ENCODE measurements at places on chromosomes 3 and 15.
A peak's percentile ranks its signal among the peaks of the same experiment; 100 is the strongest.

DNA sequence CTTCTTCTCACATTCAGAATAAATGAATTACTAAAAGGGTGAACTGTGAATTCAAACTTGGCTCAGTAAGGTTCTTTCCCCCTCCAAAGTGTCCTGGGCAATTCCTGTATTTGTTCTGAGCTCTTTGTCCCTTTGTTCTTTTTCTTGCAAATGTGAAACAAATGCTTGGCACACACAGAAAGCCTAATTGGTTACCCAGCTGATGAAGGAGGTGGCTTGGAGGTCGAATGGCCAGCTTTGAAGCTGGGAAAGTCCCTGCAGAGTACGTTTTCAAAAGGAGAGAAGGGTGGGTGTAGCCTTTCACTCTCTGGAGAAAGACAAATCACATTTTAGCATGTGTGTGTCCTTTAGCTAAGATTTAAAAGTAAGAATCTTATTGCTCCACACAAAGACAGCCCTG is 154.4 kb downstream of the PEX5L start:
- DNase-seq: no peak

- no peak for DNase-seq
Measured at GRCh38 chr3:165502707-165503106, 306.5 kb upstream of the SLITRK3 start.

GRCh38 chr15:27235681-27236080 is 264.7 kb downstream of the GABRG3 start:
- no peak for DNase-seq

DNA sequence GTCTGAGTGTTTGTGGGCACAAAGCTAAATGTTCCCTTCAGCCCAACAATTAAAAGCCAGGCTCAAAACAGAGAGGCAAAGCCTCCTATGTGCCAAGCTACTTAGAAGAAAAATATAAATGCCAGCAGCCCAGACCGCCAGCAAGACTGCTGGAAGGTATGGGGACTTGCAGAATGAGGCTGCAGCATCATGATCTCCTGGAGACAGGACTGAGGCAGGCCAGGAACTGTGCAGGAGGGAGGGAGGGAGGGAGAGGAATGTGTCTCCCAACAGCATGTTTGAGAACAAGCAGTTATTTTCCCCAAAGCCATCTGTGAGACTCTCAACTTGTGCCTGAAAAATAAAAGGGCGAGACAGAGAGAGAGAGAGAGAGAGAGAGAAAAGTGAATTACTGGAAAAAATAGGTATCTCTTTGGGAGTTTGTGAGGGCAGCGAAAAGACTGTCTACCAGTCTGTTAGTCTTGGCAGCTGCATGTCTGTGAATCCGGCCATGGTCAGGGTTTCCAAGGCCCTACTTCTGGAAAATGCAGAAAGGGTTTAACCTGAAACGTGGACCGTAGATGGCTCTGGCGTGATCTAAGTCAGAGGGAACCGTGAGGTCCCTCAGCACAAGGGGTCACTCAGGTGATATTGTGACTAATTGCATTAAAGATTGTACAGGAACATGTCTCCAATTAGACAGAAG is 139.7 kb upstream of the COL8A1 start:
- DNase-seq: peak; percentile 27

DNA sequence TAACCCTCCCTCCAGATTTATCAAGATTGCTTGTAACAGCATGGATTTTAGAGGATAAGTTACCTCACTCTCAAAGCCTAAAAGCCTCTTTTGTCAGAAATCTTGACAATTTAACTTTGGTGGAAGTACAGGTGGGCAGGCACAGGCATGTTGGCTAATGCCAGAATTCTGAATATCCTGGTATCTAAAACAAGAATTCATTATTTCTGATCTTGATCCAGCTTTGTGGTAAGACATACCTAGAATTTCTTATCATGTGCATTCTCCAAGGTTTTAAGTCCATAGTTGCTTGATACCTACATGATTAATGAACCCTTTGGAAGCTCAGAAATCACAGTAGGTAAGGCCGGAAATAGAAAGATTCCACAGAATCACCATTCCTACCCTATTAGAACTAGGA is 109.9 kb upstream of the TTC14 start:
- no peak for DNase-seq

DNA sequence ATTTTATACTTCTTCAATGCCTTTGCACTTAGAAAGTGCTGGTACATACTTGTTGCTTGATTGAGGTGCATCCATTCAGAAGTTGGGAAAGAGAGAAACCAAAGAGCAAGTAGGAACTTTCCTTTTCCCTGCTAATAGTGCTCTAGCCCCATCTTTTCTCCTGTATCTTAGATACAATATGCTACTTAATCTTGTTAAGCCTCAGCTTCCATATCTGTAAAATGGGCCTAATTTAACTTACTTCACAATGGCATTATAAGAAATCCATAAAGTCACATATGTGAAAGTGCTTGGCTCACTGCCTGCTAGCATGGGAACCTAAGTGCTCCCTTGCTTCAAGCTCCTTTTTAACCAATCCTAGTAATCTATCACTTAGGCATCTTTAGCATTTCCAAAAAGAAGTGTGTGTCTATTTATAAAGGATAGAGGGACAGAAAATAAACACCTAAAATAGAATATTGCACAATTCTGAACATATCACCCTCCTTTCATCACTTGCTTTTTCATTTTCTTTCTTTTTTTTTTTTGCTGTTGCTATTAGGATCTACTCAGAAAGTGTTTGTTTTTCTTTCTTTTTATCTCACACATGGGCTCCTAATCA is 28.1 kb downstream of the KCNAB1 start:
- no peak for DNase-seq

DNA sequence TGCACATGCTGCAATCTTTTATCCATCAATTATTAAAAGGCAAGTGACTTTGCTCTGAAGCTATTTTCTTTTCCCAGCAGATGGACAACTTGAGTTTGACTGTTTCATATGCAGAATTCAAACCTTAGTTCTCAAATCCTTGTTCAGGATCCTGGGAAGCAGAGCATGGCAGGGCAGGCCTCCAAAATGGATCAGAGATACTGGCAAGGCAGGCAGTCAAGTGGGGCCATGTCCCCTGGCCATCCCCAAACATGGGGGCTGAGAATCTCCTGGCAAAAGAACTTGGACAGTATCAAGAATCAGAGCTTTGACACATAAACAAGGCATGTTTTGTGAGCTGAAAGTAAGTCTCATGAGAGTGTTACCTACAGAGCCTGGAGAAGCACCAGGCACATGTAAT is 122.9 kb upstream of the CTNNB1 start:
- no peak for DNase-seq

- peak; percentile 17 for DNase-seq
Measured at GRCh38 chr3:142916605-142917004, 27.7 kb upstream of the PCOLCE2 start.

GRCh38 chr3:128875556-128876120 is 3.8 kb upstream of the ACAD9 start:
- no peak for DNase-seq

DNA sequence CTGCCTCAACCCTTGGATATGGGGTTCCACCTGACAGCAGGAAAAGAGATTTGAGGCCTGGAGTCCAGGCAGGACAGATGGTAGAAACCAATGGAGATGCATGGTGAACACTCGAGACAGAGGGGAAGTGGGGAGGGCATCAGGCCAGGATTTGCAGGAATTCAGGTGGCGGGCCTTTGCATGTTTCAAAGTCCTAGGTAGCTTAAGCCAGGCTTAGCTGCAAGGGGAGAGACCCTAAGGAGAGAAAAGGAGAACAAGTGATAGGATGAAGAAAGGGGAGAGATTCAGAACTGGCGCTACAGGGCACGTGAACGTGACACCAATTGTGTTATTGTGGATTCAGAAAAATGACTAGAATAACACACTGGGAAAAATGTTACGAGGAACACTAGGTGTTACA is 182.6 kb downstream of the PDZRN3 start:
- no peak for DNase-seq

DNA sequence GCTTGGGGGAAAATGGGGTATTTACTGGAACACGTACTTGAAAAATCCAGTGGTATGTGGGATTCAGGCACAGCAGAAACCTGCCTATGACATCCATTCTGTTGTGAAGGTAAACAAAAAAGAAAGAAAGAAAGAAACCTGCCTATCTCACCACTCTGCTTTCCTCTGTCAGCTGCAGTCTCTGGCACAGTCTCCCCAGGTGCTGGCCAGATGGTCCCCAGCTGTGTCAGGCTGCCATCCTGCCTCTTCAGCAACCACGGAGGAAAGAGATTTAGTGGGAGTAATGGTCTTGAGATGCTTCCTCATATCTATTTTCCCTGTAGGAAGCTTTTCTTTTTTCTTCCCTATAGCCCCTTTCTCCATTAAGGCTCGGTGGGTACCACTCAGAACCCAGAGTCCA is 2.5 kb upstream of the PXYLP1 start:
- no peak for DNase-seq

DNA sequence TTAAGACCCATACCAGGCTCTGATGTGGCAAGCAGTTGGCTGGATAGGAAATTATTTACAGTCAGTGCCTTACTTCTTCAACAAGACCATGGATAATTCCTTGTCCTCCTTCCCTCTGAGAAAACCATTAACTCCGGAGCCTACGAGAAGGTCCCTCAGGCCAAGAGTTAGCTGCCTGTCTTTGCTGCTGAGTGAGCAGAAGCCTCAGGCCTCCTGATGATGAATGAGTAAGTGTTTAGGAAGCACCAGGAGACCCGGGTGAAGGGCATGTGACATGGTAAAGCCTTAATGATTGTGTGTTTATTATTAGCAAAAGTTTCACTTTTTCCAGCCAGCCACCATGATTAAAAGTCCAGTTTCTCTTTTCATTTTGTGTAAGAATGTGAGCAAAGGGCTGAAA is 174.9 kb upstream of the TOPAZ1 start:
- DNase-seq: peak; percentile 26

GRCh38 chr15:76299786-76300185 is 11.5 kb downstream of the ETFA start:
- no peak for DNase-seq
